Cerebellar cortex (tissue), 1 donor: ENCODE measurements at places on chromosomes 7 and 10.

GRCh38 chr7:37952240-37952639 is 31.8 kb downstream of the EPDR1 start:
- no peak for DNase-seq

DNA sequence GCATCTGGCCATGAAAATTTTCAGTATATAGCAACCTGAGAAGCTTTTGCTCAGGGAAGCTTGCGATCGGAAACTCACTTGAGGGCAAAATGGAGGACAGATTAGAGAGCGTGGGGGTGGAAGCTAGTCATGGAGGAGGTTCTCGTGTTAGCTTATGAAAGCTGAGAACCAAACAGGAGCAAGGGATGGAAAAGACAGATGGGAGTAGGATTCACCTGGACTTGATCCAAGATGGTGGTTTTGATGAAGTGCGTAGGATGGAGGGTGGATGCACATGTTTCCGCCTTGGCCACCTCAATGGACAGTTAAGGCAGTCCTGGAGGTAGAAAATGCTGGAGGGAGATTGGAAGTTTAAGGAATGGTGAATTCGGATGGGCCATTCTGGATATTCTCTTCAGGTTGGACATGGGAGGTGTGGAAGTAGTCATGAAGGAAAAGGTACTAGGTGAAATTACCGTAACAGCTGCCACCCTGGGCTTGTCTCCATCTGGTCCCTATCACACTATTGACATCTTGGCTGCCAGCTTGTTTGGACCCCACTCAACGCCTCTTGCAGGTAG is 6.3 kb upstream of the C10orf95 start:
- peak; percentile 73 for DNase-seq

DNA sequence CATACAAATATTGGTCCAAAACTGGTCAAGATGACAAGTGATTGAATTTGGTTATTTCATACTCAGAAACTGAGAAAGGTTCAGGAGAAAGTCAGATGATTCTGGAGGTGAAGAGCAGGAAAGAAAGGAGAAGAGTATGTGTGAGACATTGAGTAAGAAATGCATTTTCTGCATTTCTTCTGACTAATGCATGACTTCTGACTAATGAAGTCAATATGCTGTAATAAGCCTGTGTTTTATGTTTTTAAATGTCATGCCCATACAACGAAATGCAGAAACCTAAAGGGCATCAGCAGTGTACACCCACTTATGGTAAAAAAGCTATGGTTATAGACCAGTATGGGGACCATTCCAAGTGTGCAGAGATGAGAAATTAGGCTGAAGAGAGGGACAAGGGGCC is 1227.8 kb upstream of the SORCS1 start:
- no peak for DNase-seq

DNA sequence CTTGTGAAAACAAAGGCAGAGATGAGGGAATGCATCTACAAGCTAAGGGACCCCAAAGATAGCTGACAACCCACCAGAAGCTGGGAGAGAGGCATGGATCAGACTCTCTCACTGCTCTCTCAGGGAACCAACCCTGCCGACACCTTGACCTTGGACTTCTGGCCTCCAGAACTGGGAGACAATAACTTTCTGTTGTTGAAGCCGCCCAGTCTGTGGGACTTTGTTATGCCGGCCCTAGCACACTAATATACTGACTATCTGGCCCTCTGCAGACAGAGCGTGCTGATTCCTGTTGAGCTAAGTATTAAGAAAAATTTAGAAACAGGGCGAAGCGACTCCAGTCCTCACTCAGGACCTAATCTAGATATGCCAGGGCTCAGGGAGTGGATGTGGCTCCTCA is 144.3 kb upstream of the TCF7L2 start:
- DNase-seq, result no peak

DNA sequence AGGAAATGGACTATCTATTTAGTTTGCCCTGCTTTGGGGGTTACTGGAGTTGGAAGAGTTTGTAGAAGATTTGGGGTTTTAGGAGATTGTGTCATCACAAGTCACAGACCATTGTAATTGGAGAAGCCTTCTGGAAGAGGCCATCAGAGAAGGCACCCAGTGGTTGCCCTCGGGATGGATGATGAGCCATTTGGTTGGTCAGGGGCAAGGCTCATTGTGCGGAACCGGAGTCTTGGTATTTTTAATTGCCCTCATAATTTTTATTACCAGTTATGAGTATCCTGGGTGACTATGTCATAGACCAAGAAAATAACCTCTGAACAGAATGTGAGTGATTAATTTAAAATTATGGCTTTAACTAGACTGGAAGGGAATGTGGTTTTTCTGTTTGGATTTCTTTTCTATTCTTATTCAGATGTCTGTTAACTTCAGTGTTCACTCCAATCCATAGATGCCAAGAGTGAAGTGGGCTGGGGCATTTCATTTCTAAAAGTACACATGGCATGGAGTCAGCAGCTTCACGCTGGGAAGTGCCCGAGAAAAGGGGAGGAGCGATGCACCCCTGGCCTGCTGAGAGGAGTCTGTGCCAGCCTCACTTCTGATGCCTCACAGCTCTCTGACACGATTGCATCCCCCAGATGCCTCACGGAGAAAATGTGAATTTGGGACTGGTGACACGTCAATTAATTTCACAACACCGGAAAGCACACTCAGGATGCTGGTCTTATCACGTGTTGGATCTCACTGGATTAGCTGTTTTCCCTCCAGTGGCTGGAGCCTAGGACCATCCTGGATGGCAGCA is 225.6 kb upstream of the IGFBP3 start:
- no peak for DNase-seq

GRCh38 chr7:116776610-116777289 is 85.6 kb upstream of the CAPZA2 start:
- DNase-seq, result no peak
